ENCODE measurements at places on chromosomes 1 and 21.

GRCh38 chr1:8010080-8010664 lies 15.9 kb downstream of the ERRFI1 start:
- DNase-seq = no peak

DNA sequence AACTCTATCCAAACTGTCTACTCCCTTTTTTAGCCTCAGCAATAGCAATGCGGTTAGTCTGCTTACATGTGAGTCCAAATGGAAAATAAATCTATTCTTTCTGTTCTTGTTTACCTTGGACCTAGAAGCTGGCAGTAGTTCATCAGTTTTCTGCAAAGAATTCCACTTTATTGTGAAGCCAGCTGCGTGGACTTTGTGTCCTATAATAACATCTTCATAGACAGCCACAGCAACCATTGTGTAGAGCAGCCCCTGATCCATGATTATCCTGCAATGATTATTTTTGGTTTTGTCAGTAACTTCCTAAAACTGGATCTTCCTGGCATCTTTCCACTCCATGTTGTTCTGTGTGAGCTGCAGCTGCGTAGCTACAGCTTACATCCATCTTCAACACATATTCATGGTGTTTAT lies 408.7 kb downstream of the NUF2 start:
- no peak for DNase-seq

DNA sequence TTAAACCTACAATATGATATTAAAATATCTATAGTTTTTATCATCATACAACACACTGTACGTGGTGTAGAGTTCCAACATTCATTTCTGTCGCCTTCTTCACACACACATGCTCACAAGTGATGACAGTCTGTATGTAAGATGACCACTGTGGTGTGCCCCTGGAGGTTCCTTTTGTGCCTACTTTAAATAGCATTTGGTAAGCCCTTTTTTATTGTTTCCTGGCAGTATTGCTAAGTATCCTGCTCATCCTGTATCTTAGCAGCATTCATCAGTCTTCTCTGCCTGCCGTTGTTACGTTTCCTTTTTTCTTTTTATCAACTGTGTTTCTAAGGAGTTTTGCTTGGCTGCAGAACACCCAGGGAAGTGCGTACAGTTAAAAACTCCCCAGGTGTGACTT lies 231.4 kb downstream of the CHRM3 start:
- no peak for DNase-seq

DNA sequence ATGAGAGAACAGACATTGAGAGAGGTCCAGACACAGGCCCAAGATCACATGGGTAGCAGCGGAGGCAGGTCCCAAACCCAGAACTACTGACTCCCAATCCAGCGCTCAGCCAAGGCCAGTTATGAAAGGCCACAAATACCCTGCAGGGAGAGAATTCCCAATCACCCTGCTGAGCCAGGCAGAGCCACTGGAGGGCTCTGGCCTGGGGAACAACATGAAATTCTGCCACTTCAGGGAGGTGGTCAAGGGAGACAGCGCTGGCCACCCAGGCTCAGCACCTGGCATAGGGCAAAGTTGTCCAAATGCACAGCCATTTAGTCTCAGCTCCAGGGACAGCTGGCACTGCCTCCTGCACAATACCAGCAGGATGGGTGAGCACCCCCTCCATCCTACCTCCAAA lies 27.5 kb downstream of the SLC9A1 start:
- DNase-seq = no peak

- no peak for DNase-seq
Observed at GRCh38 chr1:194809215-194809614, 1622.8 kb upstream of the B3GALT2 start.

- no peak for DNase-seq
Observed at GRCh38 chr1:18288722-18289121, 181.1 kb downstream of the IGSF21 start.

GRCh38 chr1:113938192-113938591 lies 9.1 kb downstream of the HIPK1 start:
- DNase-seq = no peak

DNA sequence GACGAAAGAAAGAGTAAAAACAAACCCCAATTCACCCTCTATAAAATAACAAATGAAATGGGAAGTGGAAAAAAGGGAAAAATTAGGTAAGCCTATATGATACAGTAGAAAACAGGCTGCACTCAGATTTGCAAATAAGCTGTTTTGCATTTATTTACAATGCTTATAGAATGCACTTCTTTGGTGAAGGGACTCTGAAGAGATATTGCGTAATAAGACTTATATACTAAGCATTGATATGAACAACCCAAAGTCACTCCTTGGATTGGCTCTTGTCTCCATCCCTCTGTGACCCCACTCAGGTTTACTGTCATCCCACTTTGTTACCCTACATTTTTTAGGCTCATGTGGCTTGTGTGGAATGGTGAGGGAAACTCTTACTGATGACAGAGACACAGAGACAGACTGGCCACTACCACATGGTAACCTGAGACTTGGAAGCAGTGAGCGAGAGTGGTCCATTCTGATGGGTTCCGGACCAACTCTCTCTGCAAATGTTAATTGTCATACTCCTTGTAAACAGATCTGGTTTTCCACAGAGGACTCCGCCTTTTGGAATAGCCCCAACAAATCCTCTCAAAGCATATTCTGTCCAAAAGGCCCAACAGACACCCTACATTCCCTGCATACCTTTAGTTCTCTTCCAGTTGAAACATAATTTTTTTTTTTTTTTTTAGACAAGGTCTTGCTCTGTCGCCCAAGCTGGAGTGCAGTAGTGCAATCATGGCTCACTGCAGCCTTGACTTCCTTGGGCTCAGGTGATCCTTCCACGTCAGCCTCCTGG lies 11.0 kb downstream of the GSTM5 start:
- no peak for DNase-seq

- DNase-seq = no peak
Observed at GRCh38 chr1:68620571-68620970, 123.7 kb upstream of the DEPDC1 start.

- no peak for DNase-seq
Observed at GRCh38 chr1:31289021-31289420, 7.6 kb downstream of the SNRNP40 start.

DNA sequence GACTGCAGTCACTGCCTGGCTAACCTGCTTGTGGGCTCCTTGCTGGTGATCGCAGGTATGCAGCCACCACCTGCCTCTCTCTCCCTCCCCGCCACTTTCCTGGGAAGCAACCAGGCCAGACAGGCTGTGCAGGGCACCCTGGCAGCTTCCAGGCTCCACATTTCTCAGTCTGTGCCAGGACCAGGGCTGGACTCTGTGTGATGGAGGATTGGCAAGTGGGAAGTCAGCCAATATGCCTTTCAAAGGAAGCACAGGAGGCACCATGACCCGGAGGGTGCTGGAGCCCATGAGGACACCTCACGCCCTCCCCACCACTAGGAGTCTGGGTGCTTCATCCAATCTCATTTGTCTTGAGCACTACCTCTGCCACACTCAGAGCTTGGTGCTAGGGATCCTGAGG lies 15.8 kb upstream of the DISP3 start:
- no peak for DNase-seq

DNA sequence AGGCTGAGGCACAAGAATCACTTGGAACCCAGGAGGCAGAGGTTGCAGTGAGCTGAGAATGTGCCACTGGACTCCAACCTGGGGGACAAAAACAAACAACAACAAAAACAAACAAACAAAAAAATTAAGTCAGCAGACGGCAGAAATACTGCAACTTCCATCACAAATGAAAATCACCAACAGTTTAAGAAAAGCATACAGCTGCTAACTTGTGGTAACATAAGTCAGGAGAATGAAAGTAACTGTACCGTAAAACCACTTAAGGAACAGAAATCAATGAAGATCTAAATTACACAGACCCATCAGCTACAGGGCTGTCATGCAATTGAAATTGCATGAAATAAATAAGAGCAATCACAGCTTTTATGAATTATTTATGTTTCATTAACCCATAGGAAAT lies 25.0 kb downstream of the MCOLN2 start:
- no peak for DNase-seq

DNA sequence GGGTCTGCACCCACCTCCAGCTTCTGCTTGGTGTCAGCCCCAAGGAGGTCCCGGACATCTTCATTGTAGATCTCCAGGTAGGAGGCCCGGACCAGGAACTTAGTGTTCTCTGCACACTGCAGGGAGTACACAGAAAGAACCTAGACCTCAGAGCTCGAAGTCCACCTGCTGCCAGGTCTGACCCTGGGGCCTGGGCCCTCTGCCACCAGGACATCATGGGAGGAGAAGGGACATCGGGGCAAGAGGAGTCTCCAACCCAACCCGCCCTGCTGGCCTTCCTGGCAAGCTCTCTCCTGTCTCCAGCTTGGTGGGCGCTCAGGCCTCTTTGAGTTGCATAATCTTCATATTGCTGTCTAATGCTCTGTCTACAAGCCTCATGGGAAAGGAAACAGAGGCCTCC lies 4.4 kb downstream of the KIF17 start:
- DNase-seq = no peak

GRCh38 chr1:117067533-117068370 lies 7.6 kb downstream of the TTF2 start:
- DNase-seq = peak; percentile 47

- DNase-seq = no peak
Observed at GRCh38 chr1:100851726-100852125, 42.9 kb downstream of the EXTL2 start.

DNA sequence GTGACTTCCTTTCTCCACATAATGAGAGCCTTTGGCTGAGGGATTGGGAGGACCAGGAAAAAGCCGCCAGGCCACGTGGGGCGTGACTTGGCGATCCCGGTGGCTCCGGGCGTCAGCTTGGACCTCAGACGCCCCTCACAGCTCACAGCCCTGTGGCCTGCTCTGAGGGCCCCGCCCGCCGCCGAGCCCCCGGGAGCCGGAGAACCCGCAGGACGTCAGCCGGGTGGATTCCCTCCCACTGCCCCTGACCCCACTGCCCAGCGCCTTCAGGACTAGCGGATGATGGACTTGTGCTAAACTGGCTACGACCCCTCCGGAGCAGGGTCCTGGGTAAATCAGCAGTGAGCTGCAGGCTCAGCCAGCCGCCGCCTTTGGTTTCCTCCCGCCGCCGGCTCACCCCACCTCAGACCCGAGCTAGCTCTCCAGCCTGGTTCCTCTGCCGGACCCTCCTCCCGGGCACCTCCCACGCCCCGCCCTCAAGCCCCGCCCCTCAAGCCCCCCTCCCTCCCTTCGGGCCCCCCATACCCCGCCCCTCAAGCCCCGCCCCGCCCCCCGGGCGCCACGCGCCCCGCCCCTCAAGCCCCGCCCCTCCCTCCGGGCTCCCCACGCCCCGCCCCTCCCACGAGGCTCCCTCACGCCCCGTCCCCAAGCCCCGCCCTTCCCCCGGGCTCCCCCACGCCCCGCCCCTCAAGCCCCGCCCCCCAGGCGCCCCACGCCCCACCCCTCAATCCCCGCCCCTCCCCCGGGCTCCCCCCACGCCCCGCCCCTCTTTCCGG lies 10.0 kb upstream of the FAAP20 start:
- peak; percentile 72 for DNase-seq

DNA sequence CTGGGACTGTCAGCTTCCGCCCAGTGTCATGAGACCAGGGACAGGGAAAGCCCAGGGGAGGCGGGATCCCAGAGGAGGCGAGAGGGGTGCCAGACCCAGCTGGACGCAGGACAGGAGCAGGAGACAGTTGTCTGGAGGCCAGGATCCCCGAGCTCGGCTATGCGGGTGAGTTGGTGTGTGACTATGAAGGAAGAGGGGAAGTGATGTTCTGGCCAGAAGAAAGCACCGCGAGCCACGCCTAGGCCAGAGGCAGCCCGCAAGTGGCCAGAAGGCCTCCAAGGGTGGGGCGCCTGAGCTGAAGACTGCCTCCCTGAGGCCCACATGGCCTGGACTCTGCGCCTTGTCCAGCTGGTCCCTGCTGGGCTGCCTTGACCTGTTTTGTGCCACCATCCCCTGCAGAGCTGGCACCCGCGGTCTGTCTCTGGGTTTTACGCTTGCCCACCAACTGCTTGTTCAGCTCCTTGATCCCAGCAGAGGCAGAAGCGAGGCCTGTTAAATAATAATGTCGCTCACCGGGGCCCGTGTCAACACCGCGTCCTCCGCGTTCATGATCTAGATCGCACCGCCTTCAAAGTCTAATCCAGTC lies 85.2 kb upstream of the ACTL8 start:
- DNase-seq = no peak

GRCh38 chr21:34807146-34807880 lies 138.5 kb downstream of the CLIC6 start:
- DNase-seq = peak; percentile 68

GRCh38 chr1:6822530-6823359 lies 37.5 kb downstream of the CAMTA1 start:
- no peak for DNase-seq

- DNase-seq = no peak
Observed at GRCh38 chr1:204287466-204287891, 72.2 kb downstream of the PLEKHA6 start.

- DNase-seq = no peak
Observed at GRCh38 chr1:160365325-160365724, 1.5 kb upstream of the NHLH1 start.

- DNase-seq = no peak
Observed at GRCh38 chr1:25001125-25001915, 71.2 kb upstream of the RUNX3 start.

DNA sequence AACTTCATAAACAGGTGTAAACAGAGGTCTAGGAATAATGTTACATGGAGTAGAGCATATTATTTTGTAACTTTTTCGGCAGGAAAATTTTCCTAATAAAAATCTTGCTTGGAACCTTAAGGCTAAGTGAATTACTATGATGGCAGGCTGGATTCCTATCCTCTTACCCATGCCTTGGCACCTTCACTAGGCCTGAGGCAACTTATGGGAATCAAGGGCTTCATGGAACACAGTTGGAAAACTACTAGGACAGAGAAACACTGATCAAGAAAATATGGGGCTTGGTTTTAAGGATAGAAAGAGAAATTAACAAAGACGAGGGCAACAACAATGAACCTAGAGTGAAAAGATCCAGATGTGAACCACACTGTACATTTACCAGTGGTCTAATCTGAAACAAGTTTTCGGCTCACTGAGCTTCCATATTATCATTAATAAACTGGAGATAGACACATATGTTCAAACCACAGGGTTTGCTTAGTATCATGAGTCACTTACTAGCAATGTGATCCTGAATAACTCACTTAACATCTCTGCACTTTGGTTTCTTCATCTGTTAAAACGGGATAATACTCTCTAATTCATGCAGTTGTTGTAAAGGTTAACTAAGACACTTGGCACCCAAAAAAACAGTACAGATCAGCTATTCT lies 68.5 kb downstream of the GPATCH2 start:
- no peak for DNase-seq

GRCh38 chr1:159980786-159981185 lies 26.7 kb upstream of the SLAMF9 start:
- no peak for DNase-seq

GRCh38 chr1:32274646-32275340 lies 17.1 kb upstream of the HDAC1 start:
- DNase-seq = no peak

GRCh38 chr1:36306210-36306901 lies at the start of gene SH3D21:
Gene SH3D21, plus strand, starts transcription at chr1:36306368. Its CDS starts 53 bp downstream, at chr1:36306421.
- peak; percentile 56 for DNase-seq

All from activated naive CD4-positive, alpha-beta T cell treated with Interleukin-2 at 50 U/mL for 16 hours (primary cell).